ENCODE measurements at places on chromosomes 2 and 18.

DNA sequence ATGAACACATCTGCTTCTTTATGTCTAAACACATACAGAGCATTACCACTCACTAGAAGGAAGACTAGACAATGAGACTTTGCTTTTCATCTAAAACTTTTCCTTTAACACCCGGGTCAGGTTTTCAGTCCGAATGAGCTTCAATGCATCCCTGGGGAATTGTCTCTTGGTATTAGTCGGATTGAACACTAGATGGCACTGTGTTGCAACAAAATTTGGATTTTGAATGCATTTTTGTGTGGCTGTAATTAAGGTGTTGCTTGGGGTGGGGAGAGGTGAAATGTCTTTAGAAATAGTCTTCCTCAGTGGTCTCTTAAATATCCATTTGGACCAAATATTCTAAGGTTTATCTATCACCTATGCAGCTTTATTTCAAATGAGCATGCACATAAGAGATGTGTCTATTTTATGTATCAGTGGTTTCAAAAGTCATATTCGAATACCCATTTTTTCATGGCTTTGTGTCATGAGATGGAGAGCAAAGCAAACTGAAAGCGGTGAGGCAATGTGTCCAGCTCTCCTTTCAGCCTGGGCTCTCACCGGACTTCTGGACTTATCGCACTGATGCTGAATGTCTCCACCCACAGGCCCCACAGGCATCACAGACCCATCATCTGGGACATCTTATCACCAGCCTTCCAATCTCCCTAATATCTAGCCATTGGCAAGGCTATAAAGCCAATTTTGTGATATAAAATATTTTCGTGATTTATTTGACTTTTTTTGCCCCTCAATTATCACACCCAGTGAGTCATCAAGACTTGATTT lies 510.3 kb downstream of the RNF144A start:
- DNase-seq: no peak

GRCh38 chr18:23334569-23334968 lies 118.5 kb upstream of the RIOK3 start:
- no peak for DNase-seq

- DNase-seq: no peak
Observed at GRCh38 chr2:46173636-46174250, 123.5 kb upstream of the EPAS1 start.

DNA sequence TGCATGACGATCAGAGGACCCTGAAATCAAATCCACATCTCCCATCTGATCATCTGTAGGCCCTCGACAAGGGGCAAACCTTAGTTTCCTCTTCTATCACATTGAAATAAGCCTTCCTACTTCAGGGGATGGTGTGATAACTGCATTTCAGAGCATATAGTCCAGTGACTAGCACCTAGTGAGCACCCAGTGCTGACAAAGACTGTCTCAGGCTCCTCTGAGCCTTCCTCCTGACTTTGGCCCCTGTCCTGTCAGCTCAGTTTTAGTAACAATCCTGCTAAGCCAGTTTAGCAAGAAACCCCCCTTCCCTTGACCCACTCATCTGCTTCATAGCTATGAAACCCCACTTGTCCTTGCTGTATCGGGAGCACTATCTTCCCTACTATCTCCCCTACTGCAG lies 304.0 kb downstream of the ALK start:
- no peak for DNase-seq

DNA sequence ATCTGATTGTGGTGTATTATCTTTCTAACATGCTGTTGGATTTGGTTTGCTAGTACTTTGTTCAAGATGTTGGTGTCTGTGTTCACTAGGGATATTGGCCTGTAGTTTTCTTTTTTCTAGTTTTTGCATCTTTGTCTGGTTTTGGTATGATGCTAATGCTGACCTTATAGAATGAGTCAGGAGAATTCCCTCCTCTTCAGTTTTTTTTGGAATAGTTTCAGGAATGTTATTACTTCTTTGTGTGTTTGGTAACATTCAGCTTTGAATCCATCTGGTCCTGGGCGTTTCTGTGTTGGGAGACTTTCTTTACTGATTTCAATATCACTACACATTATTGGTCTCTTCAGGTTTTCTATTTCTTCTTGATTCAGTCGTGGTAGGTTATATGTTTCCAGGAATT lies 124.2 kb upstream of the EPB41L5 start:
- no peak for DNase-seq

GRCh38 chr2:231057590-231057989 lies 923 bp downstream of the PSMD1 start:
- no peak for DNase-seq

DNA sequence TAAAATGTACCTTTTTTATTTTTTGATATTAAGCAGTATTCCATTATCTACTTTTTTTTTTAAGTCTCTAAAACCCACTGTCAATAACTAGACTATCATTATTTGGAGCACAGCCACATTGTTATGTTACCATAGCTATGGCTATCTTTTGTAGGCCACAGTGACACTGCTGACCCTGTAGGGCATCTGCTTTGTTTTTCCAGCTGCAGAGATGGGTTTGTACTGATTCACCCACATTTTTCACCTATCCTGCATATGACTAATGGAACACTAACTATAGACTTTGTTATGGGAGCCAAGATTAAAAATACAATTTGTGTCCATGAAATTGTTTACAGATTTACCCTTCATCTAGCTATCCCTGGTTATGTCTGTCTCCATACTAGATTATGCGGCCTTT lies 21.6 kb upstream of the OTX1 start:
- DNase-seq: no peak

- no peak for DNase-seq
Observed at GRCh38 chr2:144643537-144644336, 123.8 kb upstream of the ZEB2 start.

GRCh38 chr18:52348209-52348608 lies 8.2 kb downstream of the DCC start:
- no peak for DNase-seq

GRCh38 chr18:2274613-2275012 lies 296.7 kb downstream of the METTL4 start:
- no peak for DNase-seq

- DNase-seq: no peak
Observed at GRCh38 chr18:63514888-63515678, 27.1 kb upstream of the SERPINB12 start.

- no peak for DNase-seq
Observed at GRCh38 chr2:205976120-205976814, 109.7 kb downstream of the INO80D start.
